ENCODE measurements at places on chromosomes 2 and 18.

DNA sequence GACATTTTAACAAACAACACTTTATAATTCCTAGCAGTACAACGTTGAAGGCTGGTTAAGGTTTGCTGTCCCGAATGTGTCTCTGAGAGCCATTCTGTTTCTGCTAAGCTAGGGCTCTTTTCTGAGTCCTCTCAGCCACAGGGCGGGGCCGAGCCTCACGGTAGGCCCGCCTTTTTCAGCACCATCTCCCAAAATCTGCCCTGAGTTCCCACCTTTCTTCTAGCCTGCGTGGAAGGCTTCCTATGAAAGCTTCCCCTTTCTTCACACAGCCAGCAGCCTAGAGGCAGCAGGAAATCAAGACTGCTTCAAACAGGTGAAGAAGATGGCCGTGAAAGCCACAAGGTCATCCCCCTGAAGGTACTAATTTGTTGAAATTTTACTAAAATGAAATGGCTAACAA is 255.5 kb downstream of the CDH2 start:
- DNase-seq = no peak

DNA sequence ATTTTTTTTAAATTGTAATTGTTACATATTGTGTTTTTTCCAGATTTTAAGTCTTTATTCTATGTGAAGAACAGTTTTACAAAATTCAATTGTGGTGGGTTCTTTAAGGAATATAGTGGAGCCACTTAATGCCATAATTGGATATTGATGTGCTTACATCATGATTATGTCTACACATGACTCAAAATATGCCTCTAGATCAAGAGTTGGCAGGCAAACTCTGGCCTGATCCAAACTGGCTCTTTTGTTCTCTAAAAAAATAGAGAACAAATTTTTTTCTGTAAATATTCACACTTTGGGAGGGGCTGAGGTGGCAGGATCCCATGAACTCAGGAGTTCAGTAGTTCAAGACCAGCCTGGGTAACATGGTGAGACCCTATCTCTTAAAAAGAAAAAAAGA is 8.3 kb downstream of the EHBP1 start:
- DNase-seq = no peak

GRCh38 chr18:73879328-73879727 is 268.3 kb downstream of the FBXO15 start:
- no peak for DNase-seq

- DNase-seq = peak; percentile 33
Measured at GRCh38 chr18:48675352-48675761, 136.5 kb downstream of the CTIF start.

- DNase-seq = no peak
Measured at GRCh38 chr2:65059071-65059470, 2.9 kb downstream of the CEP68 start.

DNA sequence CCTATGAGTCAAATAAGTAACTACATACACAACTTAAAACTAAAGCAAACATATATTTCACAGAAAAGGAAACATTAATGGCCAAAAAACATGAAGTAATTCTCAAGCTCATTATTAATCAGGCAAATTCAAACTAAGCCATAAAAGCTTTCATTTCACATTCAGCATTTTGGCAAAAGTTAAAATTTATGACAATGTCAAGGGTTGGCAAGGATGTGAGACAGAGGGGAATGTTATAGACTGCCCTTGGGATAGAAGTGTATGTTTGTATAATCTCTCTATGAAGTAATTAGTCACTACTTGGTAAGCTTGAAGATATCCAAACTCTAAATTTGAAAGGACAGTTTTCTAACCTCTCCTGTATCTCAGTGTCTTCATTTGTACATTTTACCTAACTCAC is 539.4 kb downstream of the RIT2 start:
- DNase-seq = no peak

DNA sequence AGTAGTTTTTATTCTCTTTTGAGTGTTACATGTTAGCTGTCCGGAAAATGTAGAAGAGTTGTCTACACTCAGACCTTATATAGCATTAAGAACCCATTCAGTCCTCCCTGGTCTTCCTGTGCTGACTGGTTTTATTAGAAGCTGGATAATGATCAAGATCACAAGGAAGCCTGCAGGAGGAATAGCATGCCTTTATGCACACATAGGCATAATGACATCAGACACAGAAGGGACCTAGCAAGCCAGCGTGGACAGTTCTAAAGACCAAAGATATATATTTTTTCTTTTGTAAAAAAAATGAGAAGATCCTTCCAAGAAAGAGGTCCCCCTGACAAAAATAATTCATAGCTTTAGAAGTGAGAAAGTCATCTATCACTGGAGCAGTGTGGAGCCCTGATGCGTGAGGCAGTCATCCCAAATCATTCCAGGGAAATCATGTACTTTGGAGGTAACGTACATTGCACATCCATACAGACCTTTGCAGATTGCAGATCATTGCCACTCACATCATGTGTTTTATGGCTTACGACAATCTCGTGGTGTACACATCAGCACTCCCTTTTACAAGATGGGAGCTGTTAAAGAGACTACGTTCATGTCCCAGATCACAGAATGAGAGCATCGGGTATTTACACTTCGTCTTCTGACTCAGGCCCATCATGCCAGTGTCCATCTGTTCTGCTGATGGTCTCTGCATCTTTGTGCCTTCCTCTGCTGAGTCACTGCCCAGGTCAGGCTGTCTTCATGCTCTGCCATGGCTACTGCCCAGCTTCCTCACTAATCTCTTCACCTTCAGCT is 334.0 kb downstream of the SOCS6 start:
- no peak for DNase-seq

DNA sequence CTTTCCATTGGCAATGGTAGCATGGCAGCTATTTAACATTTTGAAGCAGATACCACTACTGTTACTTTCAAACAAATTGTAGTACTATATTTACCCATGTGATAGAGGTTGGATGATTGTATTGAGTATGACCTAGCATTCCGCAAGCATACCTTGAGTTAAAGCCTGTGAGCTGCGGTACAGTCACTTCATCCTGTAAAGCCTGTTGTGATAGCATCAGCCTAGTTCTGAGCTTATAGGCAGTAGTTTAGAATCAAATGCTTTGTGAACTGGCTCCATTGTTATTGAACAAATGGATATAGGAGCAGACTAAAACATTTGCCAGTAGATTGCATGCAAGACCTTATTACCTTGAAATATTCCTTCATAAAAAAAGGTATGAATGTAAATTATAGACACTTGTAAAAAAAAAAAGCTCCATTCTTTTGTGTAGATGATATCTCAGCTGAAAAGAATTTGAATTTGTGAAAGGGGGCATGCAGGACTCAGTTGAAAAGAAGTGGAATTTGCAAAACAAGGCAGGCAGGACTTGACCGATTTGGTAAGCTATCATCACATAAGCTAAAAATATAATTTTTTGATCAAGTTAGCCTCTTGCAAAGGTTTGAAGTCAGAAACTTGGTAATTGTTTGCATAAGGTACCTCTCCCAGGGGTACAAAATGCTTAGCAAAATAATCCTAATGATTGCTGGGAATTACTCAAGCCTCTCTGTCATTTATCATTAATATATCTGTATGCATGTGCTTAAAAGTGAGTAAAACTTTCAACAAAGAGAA is 138.5 kb upstream of the ITGA4 start:
- no peak for DNase-seq

DNA sequence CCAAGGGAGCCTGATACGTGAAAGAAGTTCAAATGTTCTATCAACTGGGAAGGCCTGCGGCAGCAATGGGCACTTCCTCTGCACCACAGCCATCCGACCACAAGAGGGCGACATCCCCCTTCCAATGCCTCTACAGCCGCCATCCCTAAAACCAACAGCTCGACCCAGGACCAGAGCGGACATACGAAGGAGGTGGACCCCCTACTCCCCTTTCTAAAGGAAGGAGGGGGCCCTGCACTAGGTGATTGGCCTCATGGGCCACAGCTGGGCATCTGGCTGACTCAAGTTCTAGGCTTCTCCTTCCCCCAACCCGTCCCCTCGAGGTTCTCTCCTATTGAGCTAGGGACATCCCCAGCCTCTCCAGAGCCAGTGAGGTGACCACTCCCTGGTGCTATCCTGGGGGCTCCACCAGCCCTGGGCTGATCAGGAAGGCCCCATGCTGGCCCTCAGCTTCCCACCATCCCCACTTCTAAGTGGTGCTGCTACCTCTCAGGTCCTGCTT is 217.2 kb downstream of the TNS1 start:
- no peak for DNase-seq

GRCh38 chr2:32683520-32684086 is 55.8 kb downstream of the TTC27 start:
- no peak for DNase-seq

- DNase-seq = no peak
Measured at GRCh38 chr18:76885001-76885400, 62.6 kb downstream of the ZNF236 start.

Measured in retinal pigment epithelial cell (primary cell).